Sigmoid colon (tissue), 7 donors: ENCODE measurements at places on chromosomes 5 and 9. TPM values are rescaled to one million over a fixed set of nuclear protein-coding genes. Genes with fewer than 3 reads are reported as not detected.

DNA sequence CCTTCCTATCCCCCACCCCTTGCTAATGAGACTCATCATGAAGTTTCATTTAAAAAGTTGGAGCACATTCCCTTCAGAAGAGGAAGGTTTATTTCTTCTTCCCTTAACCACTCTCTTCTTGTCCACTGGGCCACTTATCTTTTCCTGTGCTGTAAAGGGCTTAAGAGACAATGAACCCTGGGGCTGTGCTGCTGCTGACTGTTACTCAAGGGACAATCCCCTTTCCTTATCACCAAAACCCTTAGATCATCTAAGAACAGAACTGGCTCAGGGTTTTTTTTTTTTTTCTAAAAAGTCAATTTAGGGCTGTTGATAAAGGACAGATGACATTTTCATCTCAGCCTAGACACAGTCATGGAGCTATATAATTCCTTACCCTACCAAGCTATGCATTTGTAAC lies 29.6 kb downstream of the CAPSL start:
- no peaks in the 10 kb centered on the region for H3K4me1 ChIP-seq
- H3K27ac ChIP-seq = no peak overlapping the region
- no peak overlapping the region for H3K4me3 ChIP-seq
- no peak for DNase-seq

DNA sequence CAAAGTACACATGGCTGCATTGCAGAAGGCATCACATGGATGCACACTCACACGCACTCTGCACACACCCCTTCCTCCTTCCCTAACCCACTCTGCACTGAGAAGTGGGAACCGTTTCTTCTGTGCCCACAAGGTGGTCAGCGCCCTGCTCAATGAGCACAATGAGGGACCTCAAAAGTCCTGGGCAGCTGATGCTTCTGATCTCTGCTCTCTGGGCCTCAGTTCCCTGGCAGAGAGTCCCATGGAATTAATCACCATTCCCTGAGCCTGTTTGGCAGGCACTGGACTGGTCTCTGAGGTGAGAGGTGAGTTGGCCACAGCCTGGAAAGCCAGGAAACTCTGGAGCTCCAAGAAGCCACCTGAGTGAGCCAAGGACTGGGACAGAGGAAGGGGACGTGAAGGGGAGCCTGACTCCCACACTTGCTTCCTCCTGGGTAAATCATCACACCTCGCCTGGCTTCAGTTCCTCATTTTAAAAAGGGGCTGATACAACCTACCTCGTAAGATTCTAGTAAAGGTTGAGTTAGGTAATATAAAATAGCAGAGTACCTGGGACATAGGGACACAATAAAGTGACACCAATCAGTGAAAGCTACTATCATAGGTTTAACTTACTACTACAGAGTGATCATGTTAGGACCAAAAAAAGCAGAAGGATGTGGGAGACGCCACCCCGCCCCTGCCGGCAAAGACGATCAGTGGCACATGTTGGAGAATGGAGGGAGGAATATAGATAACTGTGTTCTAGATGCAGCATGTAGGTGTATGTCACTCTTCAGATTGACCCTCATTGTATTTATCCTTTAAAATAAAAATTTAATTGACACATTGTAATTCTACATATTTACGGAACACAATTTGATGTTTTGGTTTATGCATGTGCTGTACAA lies 21.1 kb upstream of the IGFBPL1 start:
- DNase-seq = no peak
- no peaks in the 10 kb centered on the region for H3K36me3 ChIP-seq
- no peak overlapping the region for H3K27ac ChIP-seq
- no peaks in the 10 kb centered on the region for H3K27me3 ChIP-seq
- H3K4me1 ChIP-seq = no peaks in the 10 kb centered on the region

DNA sequence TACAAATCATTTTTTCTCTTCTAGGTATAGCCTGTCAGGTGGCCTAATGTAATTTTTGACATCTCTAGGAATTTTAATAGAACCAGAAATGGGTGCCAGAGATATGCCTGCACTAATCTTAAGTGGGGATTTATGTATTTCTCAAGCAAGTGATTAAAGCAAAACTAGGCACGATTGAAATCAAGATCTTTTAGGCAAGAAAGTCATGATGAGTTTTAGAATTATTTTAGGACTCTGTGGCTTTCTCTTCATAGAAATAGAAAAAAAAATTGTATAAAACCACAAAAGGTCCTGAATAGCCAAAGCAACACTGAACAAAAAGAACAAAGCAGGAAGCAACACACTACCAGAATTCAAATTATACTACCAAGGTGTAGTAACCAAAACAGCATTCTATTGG lies 952 bp upstream of the AMACR start:
- peaks cover 20% of the 10 kb centered on the region for H3K4me1 ChIP-seq
- no peaks in the 10 kb centered on the region for H3K27me3 ChIP-seq
- H3K4me3 ChIP-seq = peak overlapping the region; percentile 72

- no peaks in the 10 kb centered on the region for H3K4me1 ChIP-seq
- no peak overlapping the region for H3K27ac ChIP-seq
- no peak for DNase-seq
- no peak overlapping the region for H3K4me3 ChIP-seq
- H3K27me3 ChIP-seq = no peaks in the 10 kb centered on the region
Measured at GRCh38 chr5:51024263-51024662, 357.8 kb downstream of the PARP8 start.

DNA sequence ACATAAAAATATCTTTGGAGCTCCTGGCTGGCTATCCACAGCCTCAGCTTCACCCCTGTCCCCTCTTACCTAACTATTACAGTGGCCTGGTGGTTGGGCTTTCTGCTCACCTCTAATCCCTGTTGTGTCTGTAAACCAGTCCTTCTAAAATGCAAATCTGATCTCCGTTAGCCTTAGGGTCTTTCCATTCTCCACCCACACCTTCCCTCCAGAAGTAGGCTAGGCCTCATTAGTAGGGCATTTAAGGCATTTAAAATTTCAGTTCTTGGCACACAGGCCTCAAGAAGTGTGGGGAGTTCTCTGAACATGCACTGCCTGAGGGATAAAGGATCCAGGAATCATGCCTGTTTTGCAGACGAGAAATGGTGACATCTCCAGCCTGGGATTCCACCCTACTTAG lies 26.4 kb upstream of the STC2 start:
- no peak for DNase-seq
- no peaks in the 10 kb centered on the region for H3K36me3 ChIP-seq
- H3K27ac ChIP-seq = no peak overlapping the region
- H3K4me3 ChIP-seq = no peak overlapping the region

- H3K27ac ChIP-seq = no peak overlapping the region
- no peak overlapping the region for H3K4me3 ChIP-seq
- H3K27me3 ChIP-seq = no peaks in the 10 kb centered on the region
- DNase-seq = no peak
- H3K4me1 ChIP-seq = peaks cover 5% of the 10 kb centered on the region
Measured at GRCh38 chr9:87178302-87178701, 231.0 kb upstream of the GAS1 start.

DNA sequence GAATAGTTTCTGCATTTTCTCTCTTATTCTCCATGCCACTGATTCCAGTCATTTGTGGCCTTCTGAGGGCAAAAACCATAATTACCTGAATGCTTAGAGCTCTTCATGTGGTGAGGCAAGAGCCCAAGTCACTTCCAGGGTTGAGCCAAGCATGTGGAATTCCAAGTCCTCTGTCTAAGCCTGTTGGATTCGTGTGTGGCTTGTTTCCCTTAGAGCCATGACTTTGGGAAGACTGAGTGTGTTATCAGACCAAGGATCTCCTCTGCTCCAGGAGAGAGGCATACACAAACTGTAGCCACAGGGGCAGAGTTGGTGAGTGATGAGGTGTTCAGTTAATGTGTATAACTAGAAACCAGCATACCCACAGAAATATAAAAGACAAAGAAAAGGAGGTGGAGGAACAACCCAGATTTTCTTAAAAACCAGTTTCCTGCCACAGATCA lies 27.1 kb downstream of the SLC22A5 start:
- no peaks in the 10 kb centered on the region for H3K36me3 ChIP-seq
- H3K27ac ChIP-seq = no peak overlapping the region
- H3K4me1 ChIP-seq = peaks cover 9% of the 10 kb centered on the region
- no peaks in the 10 kb centered on the region for H3K27me3 ChIP-seq
- H3K4me3 ChIP-seq = no peak overlapping the region

DNA sequence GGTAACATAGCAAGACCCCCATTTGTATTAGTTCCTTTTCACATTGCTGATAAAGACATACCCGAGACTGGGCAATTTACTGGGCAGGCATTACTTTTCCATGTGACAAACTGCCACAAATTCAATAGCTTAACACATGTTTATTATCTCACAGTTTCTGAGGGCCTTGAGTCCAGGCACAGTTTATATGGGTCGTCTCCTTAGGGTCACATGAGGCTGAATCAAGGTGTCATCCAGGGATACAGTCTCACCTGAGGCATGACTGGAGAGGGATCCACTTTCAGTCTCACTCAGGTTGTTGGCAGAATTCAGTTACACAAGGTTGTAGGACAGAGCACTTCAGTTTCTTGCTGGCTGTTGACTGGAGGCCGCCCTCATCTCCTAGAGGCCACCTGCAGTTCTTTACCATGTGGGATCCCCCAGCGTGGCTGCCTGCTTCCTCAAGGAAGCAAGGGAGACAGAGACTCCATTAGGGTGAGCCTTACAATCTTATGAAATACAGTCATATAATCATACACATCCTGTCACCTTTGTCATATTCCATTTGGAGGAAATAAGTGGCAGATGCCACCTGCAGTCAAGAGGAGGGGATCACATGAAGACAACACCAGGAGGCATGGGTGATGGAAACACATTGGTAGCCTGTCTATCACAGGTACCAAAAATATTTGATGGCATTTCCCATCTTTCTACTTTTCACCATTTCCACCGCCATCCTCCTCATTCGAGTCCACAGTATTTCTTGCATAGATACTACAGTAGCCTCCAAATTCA lies 15.1 kb upstream of the ERAP1 start:
- no peaks in the 10 kb centered on the region for H3K27me3 ChIP-seq
- no peak overlapping the region for H3K4me3 ChIP-seq

GRCh38 chr5:160497878-160498277 lies 76.2 kb downstream of the PTTG1 start:
- H3K36me3 ChIP-seq = no peaks in the 10 kb centered on the region
- DNase-seq = no peak
- H3K4me3 ChIP-seq = no peak overlapping the region
- H3K27ac ChIP-seq = no peak overlapping the region
- H3K27me3 ChIP-seq = no peaks in the 10 kb centered on the region
- H3K4me1 ChIP-seq = no peaks in the 10 kb centered on the region

DNA sequence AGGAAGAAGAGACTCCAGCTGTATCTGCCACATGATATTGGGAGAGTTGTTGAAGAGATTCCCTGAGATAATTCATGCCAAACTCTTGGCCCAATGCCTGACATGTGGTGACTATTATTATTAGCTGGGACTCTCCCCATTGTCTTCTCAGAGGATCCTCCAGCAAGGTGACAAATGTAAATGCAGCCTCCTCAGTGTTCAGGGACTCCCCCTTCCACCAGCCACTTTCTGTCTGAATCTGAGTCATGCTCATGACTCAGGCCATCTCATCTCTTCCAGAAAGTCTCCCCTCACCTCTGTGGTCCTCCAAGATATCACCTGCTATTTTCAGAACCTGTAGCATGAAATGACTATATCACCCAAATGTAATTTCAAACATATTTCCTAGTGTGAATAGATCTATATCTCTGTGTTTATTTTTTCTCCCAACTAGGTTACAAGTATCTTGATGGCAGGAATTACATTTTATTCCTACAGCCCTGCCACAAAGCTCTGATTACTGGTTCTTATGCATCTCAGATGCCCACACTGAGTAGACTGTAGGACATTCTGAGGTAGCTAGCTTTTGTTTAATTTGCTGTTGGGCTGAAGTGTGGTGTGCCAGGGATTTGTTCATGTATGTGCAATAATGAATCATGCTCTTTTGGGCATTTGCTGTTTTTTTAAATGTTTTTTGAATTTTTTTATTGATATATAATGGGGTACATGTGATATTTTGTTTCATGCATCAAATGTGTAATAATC lies 126.6 kb upstream of the IL12B start:
- H3K4me3 ChIP-seq = no peak overlapping the region
- no peaks in the 10 kb centered on the region for H3K27me3 ChIP-seq
- no peaks in the 10 kb centered on the region for H3K36me3 ChIP-seq
- no peaks in the 10 kb centered on the region for H3K4me1 ChIP-seq

- H3K27ac ChIP-seq = peak overlapping the region; percentile 100
- peak overlapping the region; percentile 9 for H3K4me3 ChIP-seq
- no peaks in the 10 kb centered on the region for H3K4me1 ChIP-seq
- DNase-seq = peak; percentile 57
- no peaks in the 10 kb centered on the region for H3K27me3 ChIP-seq
Measured at GRCh38 chr5:132487841-132488555, 2.6 kb downstream of the IRF1 start.

DNA sequence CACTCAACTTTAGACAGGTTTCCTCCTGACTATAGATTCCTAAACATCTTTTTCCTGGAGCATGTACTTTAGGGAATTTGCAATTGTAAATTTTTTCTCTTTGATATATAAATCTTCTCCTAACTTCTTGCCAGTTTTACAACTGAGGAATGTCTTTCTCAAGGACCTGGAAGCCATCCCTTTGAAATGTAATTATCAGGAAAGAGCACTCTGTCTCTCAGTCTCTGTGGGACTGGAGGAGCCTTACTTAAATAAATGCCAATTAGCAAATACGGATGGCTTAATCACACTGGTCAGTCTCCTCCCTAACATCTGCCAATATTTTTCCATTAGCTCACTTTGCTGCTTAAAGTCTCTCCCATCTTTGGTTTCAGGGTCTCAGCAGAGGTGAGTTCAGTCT lies 344.3 kb upstream of the ARRDC3 start:
- no peaks in the 10 kb centered on the region for H3K27me3 ChIP-seq
- no peaks in the 10 kb centered on the region for H3K4me1 ChIP-seq
- no peak overlapping the region for H3K4me3 ChIP-seq
- H3K36me3 ChIP-seq = no peaks in the 10 kb centered on the region

The CCNO gene
- total RNA-seq = not detected

The FOXI1 gene
- total RNA-seq = not detected

The KIAA0825 gene
- 3.8 TPM for total RNA-seq

The SLC6A18 gene
- not detected for total RNA-seq

The STPG3 gene
- total RNA-seq = not detected
